ENCODE measurements at places on chromosomes 1 and 21.

GRCh38 chr1:115908565-115909274 lies 67.6 kb upstream of the SLC22A15 start:
- no peak for DNase-seq

DNA sequence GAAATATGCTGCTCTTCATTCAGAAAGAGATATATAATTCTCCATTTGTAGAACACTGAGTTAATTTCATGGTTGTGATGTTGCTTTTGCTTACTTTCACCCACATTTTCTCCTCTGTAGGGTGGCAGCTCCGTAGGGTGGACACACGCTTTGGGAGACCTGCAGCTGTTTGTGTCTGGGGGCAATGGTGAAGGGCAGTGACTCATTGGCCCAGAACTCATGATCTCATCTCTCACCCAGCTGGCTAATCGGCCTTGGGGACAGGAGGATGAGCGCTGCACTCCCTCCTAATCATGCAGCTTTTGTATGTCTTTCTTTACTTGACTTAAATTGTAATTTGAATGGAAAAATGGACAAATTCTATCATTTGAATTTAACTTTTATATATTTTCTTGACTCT lies 9.6 kb downstream of the DISC1 start:
- peak; percentile 21 for DNase-seq

DNA sequence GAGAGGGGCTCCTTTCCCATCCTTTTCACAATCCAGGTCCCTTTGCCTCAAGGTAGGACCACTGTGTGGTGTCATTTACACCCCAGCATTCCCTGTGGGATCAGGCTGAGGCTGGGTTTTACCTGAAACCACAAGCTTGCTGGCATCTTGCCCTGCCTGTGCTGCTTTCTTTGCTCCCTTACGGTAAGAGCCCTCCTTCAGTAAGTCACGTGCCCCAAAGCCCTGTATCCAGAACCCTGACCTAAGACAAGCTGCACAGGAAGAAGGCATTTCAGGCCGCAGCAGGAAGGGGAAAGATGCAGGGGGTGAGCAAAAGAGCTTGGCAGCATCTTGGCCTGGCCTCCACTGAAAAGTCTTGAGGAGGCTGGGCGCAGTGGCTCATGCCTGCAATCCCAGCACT lies 58.4 kb downstream of the KLHDC7A start:
- DNase-seq = no peak

- no peak for DNase-seq
These were observed 83.5 kb upstream of the ADGRL2 start for GRCh38 chr1:81717230-81717629.

- DNase-seq = peak; percentile 52
These were observed 160.6 kb upstream of the USP24 start for GRCh38 chr1:55375617-55376258.

DNA sequence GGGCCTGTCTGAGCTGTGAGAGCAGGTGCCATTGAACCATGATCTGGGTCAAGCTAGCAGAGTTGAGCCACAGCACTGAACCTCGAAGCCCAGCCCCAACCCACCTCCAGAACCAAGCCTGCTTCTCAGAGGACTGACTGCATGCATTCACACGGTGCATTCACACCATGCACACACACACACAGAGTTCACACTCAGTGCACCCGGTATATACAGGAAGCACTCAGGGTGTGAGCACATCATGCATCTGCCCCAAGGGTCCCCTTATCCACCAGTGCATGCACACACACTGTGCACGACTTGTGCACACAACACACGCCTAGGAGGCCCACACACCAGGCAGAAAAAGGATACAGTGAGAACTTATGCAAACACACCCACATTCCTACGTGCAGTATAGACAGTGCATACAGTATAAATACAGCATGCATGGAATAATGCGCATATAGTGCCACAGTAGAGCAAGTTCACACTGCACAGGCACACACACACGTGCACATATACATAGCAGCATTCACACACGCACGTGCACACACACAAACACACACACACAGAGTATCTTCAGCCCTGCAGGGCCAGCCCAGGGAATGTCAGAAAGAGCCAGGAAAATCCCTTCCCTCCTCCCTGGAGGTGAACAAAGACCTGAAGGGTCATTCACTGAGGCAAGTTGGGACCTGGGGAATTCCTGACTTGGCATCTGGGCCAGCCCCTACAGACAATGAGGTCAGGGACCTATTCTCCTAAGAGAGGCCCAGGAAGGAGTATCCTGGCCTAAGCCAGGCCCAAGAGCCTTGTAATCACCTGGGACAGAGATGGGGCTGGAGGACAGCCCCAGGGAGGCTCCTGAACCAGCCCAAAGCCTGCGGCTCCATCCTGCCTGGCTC lies 42.1 kb downstream of the CAMK2N1 start:
- no peak for DNase-seq

DNA sequence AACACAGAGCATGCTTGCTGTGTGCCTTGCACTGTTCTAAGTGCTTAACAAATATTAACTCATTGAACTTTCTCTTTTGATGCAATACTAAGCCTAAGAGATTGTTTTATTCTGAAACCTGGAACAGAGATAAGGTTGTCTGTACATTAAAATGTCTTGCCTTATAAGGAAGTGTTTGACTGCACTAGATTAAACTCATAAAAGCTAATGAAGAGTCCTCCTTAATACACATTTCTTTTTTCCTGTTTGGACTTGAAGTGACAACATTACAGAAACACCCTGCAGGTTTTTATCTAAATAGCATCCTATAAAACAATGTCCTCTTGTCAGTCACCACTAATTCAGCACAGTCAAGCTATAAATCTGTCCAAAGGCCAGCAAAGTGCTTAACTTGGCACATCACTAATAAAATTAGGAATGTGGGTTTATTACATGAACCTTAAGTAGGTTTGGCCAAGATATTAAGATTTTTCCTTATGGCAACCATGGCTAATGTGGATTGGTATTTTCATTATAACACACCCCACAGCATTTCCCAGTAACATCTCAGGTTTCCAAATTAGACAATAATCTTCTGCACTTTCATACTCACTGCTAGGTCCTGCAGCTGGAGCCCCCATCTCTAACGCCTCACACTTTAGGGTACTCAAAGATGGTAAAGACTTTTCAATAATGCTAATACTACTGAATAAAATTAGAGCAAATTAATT lies 389.7 kb downstream of the LMO4 start:
- DNase-seq = no peak

- DNase-seq = no peak
These were observed 29.5 kb downstream of the WDR4 start for GRCh38 chr21:42849759-42850412.

- DNase-seq = no peak
These were observed 32.7 kb downstream of the RHBG start for GRCh38 chr1:156401681-156402081.

GRCh38 chr1:66296951-66297350 lies 237.0 kb upstream of the SGIP1 start:
- no peak for DNase-seq

DNA sequence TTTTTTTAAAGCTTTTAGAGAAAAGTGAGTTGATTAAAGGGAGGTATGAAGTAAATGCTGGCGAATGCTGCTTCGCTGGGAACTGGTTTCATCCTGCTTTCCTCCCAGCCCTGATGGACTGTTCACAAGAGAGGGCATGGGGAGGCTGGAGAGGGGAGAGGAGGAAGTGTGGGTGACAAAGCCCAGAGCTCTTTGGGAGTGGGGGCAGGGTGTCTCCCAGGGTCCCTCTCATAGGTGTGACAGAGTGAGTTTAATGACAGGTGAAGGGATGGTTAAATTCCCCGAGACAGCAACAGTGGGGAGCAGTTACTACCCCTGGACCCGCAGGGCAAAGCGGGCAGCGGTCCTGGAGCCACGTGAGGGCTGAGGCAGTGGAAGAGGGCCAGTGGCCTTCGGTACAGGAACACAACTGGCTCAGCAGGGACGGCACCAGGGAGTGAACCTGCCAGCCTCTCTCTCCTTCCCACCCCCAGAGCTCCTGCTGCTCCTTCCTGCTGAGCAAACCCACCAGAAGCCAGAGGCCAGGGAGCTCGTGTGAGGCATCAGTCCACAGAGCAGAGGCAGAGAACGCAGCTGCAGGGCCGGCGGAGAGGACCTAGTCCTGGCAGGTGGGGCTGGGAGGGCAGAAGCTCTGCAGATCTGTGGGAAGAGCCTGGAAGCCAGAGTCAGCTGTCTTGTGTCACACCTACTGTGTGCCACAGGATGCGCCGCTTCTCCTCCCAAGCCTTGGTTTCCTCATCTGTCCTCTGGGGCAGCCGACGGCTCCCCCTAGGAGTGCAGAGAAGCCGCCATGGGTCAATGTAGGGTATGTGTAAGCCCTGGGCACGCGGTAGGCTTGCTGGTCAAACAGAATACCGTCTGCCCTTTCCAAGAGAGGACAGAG lies 20.9 kb upstream of the LRP8 start:
- no peak for DNase-seq

GRCh38 chr21:42079939-42080787 lies 9.0 kb downstream of the UMODL1 start:
- DNase-seq = peak; percentile 79

- DNase-seq = peak; percentile 32
These were observed 86.7 kb upstream of the TTC34 start for GRCh38 chr1:2887941-2888855.

DNA sequence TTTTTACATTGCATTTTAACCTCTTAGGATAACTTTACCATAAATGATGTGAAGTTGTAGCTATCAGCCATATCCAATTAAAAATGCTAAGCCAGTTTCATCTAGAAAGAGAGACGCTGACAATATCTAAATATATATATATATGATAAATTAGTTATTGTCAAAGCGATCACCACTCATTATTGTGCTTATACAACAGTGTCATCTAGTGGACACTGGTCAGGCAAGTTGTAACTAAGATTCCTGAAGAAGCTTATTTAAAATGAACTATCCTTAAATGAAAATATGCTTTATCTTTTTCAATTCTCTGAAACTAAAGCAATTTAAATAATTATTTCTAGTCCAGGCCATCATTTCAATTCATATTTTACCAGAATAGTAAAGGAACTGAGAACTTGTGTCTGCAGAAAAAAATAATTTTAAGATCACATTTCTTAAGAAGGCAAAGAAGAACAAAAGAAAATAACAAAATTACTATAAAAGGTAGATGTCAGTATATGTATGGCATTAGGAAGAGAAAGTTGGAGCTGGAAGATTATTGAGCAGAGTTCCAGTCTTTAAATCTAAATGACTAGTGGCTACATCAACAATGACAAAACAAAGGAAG lies 193.3 kb upstream of the SNX7 start:
- peak; percentile 64 for DNase-seq

DNA sequence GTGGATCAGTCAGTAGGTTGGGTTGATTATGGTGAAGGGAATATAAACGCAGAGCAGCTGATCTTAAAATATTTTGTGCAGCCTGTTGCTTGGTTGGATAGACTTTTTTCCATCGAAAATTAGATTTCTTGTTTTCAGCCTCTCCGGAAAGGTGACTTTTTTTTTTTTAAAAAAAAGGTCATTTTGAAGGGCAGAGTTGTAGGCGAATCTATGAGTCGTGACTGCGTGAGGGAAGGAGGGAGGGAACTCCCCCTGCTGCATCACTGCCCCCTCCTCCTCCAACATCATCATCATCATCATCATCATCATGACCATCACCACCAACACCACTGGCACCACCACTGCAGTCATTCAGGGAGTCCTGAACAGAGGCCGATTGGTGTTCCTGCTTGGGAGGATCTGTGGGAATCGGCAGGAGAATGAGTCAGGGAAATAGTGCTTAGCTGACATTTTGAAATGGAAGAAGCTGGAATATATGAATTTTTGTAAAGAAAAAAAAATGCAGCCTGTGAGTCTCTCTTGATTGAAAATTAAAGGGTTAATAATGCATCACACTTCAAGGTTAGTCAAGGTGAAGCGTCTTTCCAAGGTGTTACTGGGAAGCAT lies 1.2 kb downstream of the ATP1B1 start:
- peak; percentile 20 for DNase-seq

DNA sequence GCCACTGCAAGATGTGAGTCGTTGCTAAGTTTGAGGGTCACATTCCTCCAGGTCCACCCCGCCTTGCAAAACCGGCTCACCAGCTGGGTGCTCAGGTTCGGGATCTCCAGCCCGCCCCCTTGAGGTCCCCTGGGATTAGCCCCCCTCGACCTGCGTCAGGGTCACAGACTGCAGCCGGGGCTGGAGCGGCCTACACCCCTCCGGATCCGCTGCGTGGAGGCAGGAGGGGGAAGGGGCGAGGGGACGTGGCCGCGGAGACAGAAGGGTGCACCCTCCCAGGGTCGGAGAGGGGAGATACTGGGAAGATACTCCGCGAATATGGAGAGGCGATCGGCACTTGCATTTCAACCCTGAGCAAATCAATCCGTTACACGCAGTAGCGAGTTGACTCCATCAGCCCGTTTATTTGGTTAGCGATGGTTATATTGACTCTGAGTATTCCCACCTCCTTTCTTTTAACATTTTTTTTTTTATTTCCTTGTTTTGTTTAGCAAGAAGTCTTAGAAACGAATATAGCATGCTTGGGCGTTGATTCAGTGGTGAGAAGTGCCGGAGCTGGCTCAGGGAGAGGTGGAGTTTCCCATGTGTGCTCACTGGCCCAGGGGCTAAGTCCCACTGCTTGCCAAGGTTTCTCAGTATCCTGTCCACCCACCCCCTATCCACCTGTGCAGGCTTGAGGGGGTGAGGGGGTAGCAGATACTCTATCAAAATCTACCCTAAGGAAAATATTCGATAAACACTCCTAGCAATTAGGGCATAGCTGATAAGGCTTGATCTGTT lies 997 bp downstream of the IFNAR2 start:
- DNase-seq = peak; percentile 74

DNA sequence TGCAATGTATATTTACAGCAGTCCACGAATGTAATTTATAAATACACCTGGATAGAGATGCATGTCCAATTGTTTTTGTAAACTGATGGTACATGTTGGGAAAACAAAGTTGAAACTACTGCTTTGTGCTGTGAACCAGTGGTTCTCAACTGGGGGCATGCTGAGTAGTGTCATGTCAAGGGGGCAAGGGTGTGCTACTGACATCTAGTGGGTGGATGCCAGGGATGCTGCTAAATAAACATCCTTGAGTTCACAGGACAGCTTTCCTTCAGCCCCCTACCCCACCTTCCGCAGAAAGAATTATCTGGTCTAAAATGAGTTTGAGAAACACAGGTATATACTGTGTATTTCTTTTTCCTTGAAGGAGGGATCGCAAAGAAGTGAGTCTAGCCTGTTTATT lies 95.9 kb downstream of the RASAL2 start:
- peak; percentile 74 for DNase-seq

- DNase-seq = no peak
These were observed 62.9 kb upstream of the SELENON start for GRCh38 chr1:25737130-25737529.

- DNase-seq = peak; percentile 62
These were observed 123.9 kb downstream of the PTBP2 start for GRCh38 chr1:96845464-96845863.

Data from NB4 (cell line).